ENCODE measurements at places on chromosomes 16 and 17.

- DNase-seq: no peak
Observed at GRCh38 chr17:65514082-65514481, 47.4 kb downstream of the AXIN2 start.

DNA sequence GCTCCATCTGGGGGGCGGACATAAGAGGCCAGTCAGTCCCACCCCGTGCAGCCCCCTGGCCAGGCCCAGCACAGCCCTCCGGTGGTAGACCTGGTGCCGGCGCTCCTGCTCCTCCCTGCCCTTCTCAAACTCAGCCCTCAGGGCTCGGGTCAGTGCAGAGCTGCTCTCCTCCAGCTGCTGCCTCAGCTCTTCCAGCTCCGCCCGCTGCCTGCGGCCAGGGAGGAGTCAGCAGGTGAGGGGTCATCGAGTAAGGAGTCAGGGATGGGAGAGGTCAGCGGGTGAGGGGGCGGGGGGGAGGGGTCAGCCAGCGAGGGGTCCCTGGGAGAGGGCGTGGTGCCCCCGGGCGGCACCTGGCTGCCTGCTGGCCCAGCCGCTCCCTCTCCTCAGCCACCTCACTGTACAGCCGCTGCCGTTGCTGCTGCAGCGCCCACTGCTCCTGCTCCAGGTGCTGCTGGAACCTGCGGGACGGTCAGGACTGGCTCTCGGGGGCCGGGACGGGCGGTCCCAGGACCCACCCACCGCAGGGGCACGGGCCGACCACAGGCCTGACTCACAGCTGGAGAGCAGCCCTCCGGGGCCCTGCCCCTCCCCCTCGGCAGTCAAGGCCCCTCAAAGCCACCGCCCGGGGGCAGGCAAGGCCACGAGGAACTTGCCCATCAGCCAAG, 26.5 kb upstream of the AATK start:
- DNase-seq: no peak

DNA sequence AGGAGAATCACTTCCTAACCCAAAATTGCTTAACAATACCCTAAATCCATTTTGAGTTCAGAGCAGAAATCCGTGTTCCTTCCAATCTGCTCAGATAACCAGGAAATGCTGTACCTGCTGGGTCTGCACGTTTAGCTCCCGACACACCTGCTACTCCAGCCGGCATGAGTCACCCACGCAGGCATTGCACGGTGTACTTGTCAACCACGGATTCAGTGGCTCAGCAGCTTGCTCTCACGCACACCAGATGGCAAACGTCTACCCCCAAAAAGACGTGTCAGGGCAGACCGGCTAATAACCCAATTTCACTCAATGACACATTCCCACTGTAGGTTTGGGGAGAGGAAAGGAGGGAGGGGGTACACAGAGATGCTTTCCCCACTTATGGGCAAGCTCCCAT, 468.1 kb downstream of the SOX9 start:
- peak; percentile 27 for DNase-seq

DNA sequence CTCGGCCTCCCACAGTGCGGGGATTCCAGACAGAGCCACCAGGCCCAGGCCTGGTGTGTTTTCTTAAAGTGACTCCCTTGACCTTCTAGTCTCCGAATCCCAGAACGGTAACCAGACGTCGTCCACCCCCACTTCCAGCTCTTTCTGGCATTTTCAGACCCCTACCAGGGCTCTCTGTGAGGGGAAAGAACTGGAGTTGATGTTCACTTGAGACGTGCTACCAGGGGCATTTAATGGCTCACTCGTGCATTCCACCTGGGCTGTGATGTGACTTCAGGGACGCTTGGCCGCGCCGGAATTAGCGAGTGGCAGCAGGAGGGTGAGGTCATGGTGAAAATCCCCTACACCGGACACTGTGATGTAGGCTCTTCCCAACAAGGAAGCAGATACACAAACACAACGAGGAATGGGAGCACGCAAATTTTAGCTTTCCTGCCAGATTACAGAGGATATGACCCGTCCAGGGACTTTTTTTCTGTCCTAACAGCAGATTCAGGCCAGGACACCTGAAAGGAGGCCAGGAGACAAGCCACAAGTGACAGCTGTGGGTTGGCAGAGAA, 1.1 kb upstream of the GNA13 start:
- no peak for DNase-seq

- no peak for DNase-seq
Observed at GRCh38 chr16:88951989-88952388, 25.0 kb downstream of the CBFA2T3 start.

DNA sequence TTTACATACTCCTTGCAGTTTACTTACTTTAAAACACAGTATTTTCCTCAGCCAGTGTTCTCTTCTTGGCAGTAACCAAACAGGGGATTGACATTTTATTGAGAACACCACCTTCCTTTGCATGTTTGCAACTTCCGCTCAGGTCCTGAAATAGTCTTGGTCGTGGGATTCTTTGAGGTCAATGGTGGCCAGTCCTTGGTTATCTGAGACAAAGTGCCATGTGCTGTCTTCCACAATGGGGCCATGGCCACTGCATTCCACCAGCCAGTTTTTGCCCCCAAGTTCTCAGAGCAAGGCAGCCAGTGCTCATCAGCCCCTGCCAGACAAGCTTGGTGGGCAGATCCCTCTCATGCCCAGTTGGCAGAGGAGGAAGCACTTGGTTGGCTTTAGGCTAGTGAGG, 22.9 kb downstream of the CMTM4 start:
- no peak for DNase-seq
